ENCODE measurements at places on chromosomes 1 and 21. TPM values are rescaled to one million over a fixed set of nuclear protein-coding genes. Genes with fewer than 3 reads are reported as not detected.
A peak's percentile ranks its signal among the peaks of the same experiment; 100 is the strongest.

DNA sequence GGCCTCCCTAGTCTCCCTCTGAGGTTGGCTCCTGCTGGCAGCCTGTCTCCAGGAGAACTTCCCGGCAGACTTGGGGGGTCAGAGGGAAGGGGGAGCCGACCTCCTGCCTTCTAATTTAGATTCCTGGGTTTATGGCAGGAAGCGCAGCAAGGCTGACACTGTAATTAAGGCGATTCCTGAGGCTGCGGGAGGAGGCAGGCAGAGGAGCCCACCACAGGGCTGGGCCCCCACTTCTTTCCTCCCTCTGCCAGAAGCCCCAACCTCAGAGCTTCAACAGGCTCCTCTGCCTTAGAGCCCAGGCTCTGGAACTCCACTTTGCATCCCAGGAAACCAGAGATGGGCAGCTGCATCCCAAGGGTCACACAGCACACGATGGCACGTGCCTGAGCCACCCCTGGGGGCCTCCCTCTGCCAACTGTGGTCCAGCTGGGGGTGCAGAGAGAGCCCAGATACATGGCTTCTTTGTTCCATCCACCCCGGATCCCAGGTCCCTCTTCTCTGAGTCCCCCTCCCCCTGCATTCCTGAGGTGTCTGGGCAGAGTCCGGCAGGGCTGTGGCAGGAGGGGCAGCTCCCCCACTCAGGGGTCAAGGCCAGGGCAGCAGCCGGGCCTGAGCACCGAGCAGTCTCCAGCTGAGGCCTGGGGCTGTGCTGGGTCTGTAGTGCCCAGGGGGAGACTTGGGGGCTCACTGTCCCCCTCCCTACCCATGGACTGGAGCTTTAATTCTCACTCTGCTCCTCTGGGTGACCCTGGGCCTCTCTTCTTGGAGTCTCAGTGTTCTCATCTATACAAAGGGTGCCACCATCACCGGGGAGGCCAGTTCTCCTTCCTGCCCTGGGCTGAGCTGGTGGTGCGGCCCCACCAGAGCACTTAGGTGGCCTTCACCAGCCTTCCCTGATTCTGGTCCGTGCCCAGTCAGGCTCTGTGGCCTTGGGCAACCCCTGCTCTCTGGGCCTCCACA lies 39.4 kb upstream of the FAM131C start:
- no peak for DNase-seq

- DNase-seq = peak; percentile 92
Observed at GRCh38 chr21:45318556-45319404, 31.1 kb upstream of the POFUT2 start.

The CRNN gene
- not detected for total RNA-seq

The SUSD4 gene
- 0.05 TPM for total RNA-seq

The TNFRSF18 gene
- not detected for total RNA-seq

- DNase-seq = no peak
Observed at GRCh38 chr1:100299521-100300222, 33.7 kb downstream of the RTCA start.

- DNase-seq = peak; percentile 35
Observed at GRCh38 chr1:93446837-93447451, 974 bp upstream of the FNBP1L start.

Measured in dermis blood vessel endothelial cell (primary cell).